ENCODE measurements at places on chromosomes 6 and 20.

GRCh38 chr6:134816780-134817179 lies 133.1 kb downstream of the ALDH8A1 start:
- no peak for DNase-seq

- no peak for DNase-seq
These were observed 22.7 kb upstream of the HECA start for GRCh38 chr6:139112146-139112545.

DNA sequence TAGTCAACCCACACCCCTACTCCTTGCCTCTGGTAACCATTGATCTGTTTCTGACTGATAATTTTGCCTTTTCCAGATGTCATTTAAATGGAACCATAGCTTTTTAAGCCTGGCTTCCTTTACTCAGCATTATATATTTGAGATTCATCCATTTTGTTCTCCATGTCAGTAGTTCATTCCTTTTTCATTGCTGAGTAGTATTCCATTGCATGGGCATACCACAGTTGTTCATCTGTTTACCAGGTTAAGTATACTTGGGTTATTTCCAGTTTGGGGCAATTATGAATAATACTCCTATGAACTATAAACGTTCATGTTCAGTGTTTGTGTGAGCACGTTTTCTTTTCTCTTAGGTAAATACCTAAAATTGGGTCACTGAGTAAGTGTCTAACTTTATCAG lies 25.1 kb downstream of the FGD2 start:
- DNase-seq: no peak

DNA sequence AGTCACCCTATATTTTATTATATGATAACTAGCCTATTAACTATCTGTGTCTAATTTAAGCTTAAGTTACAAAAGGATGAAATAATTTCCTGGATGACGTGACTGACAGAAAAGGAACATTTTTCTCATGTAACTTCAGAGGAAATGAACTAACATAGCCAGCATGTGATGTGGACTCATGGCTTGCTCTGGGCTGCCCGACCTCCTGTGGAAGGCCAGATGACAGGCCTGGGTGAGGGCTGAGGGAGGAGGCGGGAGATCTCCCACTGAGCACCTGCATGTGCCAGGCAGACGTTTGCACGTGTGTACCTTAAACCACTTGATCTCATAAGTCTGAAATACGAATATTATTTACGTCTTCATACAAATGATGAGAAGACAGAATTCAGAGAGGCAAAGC lies 321.1 kb downstream of the SYNE1 start:
- DNase-seq: peak; percentile 76

DNA sequence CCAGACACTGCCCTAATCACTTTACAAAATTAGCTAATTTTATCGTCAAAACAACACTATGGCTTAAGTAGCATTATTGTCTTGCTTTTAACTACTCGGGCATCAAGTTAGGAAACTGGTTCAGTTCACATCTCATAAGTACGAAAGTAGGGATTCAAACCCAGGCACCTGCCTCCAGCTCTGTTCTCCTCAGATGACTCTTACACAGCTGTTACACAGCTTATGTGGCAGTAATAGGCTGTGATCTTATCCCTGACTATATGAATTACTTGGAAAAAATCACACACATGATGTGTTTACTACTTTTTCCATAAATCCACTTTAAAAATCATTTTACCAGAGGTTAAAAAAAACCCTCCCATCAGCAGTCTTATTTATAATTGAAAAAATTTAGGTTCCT lies 389.2 kb upstream of the FLRT3 start:
- DNase-seq: no peak

DNA sequence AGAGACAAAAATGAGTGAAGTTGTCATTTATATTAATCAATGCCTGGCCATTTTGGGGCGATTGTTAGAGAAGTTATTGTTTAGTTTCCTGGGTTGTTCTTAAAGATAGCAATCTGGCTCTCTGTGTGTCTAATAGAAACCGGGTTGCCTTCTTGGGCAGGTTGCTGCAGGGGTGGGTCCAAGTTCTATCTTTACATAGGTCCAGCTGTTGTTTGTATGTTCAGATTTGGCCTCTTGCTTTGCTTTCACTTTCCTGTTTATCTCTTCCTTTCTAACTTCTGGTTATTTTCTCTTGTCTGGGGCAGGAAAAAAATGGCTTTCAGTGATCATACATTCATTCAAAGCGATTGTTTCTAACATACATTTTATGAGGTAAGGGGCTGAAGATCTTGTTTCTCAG lies 128.4 kb upstream of the NOX3 start:
- DNase-seq: no peak

GRCh38 chr6:11788043-11788442 lies 9.4 kb upstream of the ADTRP start:
- DNase-seq: no peak

DNA sequence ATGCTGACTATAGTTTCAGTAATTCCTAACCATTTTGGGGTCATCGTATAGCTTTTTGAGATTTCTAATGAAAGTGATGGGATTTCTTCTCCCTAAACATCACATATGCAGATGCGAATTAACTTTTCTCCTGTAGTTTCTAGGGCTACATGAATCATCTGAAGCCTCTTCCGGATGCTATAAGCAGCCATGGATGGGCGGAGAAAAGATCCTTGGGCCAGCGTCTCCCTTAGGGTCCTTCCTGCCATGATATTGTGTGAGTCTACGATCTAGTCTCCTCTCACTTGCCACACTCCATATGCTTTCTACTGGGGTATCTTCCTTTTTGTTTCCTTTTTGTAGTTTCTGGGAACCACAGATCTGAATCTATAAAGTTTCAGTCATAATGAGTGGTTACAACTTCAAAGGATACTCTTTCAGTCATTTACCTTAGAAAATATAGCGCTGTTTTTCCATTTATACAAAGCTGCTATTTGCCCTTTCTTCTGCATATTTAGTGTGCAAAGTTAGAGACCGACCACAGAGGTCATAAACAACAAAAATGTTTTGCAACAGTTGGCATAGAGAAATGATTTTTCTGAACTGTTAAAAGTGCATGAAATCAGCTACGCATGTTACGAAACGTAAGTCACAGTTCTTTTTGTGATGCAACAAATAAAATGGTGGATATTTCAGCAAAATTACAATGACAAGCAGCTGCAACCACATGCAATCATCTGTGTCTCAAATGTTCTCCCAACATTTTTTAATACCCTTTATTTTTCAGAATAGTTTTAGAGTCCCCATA lies 396.2 kb upstream of the SLC35B3 start:
- peak; percentile 80 for DNase-seq

DNA sequence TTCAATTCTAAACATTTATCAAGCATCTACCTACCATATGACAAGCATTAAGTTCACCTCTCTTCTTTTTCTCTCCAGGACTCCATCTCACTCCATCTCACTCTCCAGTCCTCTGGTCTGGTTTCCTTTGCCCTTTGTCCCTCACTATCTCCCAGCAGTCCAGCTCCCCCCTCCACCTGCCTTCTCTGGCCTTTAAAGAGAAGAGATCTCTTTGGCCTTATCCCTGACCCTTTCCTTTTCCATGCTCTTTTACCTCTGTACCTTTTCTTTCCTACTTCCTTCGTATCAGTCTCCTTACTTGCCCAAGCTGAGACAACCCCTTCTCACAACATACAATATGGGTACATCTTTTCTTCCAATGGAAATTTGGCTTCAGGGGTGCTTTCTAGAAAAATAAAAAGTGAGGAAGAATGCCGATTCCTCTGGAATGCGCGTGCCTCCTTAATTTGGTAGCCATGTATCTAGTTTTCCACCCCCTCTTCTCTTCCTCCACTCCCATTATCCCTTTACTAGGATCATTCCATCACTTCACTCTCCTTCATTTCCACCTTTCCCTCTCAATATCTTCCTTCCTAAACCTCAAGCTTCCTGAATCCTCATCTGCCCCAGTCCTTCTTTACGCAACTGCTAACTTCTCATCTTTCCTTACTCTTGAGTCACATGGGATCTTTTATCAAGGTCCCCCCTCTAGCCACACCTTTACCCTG lies 745 bp upstream of the AGPAT1 start:
- DNase-seq: peak; percentile 84

DNA sequence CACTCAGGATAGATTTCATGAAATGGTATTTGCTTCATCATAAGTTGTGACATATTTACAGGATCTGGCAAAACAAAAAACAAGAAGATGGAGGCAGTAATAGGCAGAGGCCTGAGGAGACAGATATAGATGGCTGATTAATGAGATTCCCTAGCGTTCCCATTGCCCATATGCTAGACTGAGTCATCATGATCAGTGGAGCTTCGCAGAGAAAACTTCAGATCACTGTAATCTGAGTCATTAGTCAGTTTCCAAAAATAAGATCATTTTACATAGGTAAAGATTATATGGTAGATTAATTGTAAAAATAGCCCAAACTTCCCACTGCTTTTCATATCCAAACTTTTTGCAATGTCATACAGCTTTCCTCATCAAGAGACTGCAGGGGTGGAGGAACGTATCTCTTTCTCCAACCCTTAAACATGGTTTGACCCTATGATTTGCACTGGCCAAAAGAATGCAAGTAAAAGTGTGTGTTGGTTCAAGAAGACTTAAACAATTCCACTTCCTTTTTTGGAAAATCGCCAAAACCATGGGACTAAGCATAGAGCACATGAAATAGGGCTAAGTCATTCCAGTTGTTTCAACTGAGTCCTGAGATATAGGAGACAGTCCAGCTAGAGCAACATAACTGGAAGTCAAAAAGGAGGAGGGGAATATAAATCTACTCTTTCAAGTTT lies 626.0 kb downstream of the RNF144B start:
- no peak for DNase-seq

DNA sequence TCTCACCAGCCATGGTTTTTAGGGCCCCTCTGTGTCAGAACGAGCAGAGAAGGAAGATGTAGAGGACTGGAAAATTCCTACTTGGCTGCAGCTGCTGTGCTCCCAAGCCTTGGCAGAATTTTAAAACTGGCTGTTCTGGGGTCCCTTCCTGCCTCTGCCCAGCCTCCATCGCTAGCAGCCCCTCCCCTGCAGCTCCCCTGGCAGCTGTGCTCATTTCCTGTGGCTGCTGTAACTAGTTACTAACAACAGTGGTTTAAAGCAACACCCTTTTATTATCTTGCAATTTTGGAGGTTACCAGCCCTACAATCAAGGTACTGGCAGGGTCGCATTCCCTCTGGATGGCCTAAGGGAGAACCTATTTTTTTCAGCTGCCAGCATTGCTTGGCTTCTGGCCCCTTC lies 3.7 kb upstream of the CST11 start:
- DNase-seq: no peak

GRCh38 chr6:167828325-167828956 lies 1.7 kb downstream of the AFDN start:
- no peak for DNase-seq

DNA sequence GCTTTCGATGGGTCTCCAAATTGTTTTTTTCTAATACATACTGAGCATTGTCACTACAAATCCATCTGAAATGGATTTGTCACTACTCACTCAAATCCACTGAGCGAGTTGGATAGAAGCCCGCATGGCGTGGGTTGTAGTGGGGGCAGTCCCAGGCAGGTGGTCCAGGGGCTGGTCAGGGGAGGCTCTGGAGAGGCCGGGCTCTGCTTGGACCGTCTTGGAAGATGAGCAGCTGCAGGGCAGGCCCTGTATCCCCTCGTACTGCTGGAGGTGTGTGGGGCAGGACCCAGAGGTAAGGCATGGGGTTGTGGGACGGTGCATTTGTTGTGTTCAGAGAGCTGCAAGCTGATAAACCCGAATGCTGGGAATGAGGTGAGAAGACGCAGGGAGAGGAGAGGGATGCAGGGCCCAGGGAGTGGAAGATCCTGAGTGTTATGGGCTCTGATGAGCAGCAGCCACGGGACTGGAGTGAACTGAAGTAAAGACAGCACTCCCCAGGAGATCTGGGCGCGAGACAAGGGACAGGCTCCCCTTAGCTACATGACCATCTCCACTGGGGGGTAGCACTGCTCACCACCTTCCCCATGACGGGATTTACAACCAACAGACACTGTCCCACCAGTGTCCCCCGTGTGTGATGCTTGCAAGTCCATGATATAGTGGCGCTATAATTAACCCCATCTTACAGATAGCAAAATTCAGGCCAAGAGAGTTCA lies 45.9 kb downstream of the PSMG4 start:
- DNase-seq: no peak

- DNase-seq: peak; percentile 93
These were observed 255.9 kb downstream of the SYNE1 start for GRCh38 chr6:152380993-152381898.

- DNase-seq: peak; percentile 45
These were observed 17.8 kb downstream of the ARMC12 start for GRCh38 chr6:35754452-35755277.

DNA sequence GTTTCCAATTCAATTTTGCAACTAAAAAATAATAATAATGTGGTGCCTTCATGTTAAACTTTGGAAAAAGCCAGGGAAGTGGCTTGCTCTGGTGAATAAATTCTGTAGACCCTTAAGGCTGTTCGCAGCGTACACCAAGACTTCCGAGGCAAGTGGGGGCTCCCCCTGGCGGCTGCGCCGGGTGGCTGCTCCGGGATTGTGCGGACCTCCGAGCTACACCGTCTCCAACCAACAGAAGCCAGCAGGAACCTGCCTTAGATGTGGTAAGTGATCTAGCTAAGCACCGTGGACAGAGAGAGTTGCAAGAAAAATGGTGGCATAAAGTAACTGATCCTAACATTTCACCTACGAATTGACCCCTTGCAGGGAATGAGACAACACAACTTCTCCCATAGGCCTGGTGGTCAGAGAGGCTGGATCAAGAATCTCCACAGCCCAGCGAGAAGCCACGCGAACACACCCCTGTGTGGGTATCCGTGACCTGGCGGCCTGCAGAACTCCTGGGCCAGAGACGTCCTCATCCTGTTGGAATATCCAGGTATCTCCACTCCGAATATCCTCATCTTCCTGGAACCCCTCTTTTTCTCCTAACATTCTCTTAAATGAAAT lies 69.6 kb downstream of the TBXT start:
- DNase-seq: no peak

- DNase-seq: peak; percentile 63
These were observed 31.6 kb upstream of the EZR start for GRCh38 chr6:158850807-158851115.

DNA sequence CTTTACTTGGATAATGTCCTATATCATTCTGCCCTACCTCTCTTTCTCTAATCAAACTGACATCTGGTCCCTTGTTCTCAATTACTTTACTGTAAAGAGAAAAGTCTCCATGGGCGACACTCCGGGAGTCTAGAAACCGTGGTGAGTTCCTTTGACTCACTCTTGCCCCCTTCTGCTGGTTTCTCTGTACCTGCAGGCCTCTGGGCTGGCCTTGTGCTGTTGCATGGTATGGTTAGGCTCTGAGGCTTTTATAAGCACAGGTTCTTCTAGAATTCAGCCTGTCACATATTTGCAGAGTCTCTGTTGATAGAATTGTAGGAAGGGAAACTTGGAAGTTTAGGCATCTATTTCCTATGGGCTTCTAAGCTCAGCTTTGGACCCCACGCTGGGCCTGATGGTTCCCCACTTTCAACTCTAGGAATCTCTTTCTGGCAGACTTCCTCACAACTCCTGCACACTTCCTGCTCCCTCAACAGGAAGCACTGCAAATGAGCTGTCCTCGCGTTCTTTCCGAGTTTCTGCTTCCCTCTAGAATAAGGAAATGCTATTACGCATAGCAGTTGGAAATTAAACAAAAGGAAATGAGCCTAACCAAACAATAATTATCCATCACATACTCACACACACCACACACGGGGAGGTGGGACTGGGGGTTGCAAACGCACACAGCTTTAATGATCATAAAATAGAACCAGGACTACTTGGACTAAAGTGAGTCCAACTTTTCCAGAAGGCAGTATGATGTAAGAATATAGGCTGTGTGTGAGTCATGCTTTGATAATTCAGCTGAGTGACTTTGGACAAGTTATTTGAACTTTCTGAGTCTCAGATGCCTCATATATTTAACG lies 683.3 kb downstream of the QKI start:
- DNase-seq: peak; percentile 40
